CD4-positive, alpha-beta T cell treated with Interleukin-2 at 100 ng/mL for 4 hours (primary cell): ENCODE measurements at places on chromosomes 11 and 22.
A peak's percentile ranks its signal among the peaks of the same experiment; 100 is the strongest.

- no peak for DNase-seq
Measured at GRCh38 chr22:24060375-24060788, 49.3 kb downstream of the CABIN1 start.

GRCh38 chr11:57668434-57668782 is 494 bp downstream of the ZDHHC5 start:
- DNase-seq, result peak; percentile 39

DNA sequence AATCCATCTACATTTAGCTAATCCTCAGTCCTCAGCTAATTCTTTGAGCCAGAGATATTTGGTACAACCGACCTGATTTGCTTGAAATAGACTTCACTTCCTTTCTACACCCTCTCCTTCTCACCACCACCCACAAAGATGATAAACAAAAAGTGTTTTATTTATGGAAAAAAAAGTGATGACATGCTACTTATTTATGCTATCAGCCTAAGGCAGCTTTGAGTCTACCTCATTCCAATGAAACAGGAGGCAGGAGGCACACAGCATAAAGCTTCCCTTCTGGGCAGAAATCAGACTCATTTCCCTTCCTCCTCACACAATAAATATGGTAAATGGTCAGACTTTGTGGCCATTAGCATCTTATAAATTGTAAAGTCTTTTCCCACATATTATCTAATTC is 325.7 kb downstream of the SOX6 start:
- no peak for DNase-seq

DNA sequence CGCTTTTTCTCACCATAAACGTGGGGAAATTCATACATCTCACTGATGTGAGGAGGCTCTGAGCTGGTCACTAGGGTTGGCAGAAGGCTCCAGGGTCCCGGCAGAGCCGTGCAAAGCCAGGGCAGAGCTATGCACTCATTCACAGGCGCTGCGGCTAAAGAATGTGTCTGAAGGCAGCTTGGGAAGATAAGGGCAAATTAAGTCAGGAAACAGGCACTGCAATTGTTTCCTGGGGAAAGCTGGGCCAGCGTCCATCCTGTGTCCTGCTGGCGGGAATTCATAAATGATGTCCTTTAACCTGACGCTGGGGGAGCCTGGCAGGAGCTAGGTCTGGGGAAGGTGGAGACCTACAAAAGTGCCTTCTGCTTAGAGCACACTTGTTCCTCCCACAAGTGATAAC is 27.6 kb downstream of the PKNOX2 start:
- no peak for DNase-seq

- DNase-seq, result no peak
Measured at GRCh38 chr11:5203366-5203765, 2.9 kb upstream of the OR51V1 start.

GRCh38 chr11:16561150-16561549 is 177.3 kb upstream of the C11orf58 start:
- no peak for DNase-seq
